ENCODE measurements at places on chromosomes 5 and 9.

DNA sequence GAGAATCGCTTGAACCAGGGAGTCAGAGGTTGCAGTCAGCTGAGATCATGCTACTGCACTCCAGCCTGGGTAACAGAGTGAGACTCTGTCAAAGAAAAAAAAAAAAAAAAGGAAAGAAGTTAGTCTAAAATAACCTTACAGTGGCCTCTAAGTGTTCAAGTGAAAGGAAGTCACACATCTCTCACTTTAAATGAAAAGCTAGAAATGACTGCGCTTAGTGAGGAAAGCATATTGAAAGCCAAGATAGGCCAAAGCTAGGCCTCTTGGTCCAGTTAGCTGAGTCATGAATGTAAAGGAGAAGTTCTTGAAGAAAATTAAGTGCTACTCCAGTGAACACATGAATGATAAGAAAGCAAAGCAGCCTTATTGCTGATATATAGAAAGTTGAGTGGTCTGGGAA is 38.1 kb downstream of the ITGA1 start:
- no peak for DNase-seq

GRCh38 chr9:99561509-99561917 is 260.2 kb upstream of the NR4A3 start:
- DNase-seq: no peak

- no peak for DNase-seq
These were observed 14.2 kb upstream of the CAST start for GRCh38 chr5:96648023-96648422.

- no peak for DNase-seq
These were observed 501 bp upstream of the MAP1B start for GRCh38 chr5:72106817-72107130.

DNA sequence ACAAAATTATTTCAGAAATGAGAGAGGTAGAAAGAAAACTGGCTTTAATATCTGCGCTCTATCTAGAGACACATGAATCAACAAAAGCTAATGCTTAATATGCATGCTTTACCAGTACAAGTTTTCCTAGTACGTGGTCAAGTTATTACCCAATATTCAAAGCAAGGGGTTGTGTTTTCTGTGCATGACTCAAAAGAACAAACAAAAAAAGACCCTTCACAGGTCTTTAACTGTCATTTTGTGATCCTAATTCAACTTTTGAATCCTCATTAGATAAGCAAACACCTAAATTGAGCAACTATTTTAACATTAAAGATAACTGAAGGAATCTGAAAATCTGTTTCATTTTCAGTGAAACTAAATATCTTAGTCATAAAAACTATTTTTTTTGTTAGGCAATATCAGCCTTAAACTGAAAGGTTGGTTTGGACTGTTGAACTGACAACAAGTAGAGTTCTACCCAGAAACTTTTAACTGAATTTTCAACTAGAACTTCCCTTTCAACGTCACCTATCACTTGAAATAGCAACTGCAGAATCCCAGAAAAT is 12.5 kb downstream of the ST8SIA4 start:
- DNase-seq: no peak

Measured in ELF-1 (cell line).